ENCODE measurements at places on chromosomes 7 and 10.

GRCh38 chr7:37643876-37644275 is 39.7 kb upstream of the GPR141 start:
- H3K4me3 ChIP-seq: no peak overlapping the region
- no peaks in the 10 kb centered on the region for H3K36me3 ChIP-seq
- H3K27me3 ChIP-seq: no peaks in the 10 kb centered on the region
- DNase-seq: no peak
- no peaks in the 10 kb centered on the region for H3K4me1 ChIP-seq

- H3K27ac ChIP-seq: no peak overlapping the region
- no peaks in the 10 kb centered on the region for H3K36me3 ChIP-seq
- H3K4me3 ChIP-seq: no peak overlapping the region
- no peak for DNase-seq
- H3K4me1 ChIP-seq: no peaks in the 10 kb centered on the region
These were observed 82.8 kb upstream of the VIPR2 start for GRCh38 chr7:159227433-159227832.

GRCh38 chr10:22821501-22821900 is 106.4 kb upstream of the ARMC3 start:
- H3K27ac ChIP-seq: no peak overlapping the region
- no peak for DNase-seq
- H3K27me3 ChIP-seq: no peaks in the 10 kb centered on the region
- H3K4me1 ChIP-seq: no peaks in the 10 kb centered on the region
- H3K36me3 ChIP-seq: no peaks in the 10 kb centered on the region

DNA sequence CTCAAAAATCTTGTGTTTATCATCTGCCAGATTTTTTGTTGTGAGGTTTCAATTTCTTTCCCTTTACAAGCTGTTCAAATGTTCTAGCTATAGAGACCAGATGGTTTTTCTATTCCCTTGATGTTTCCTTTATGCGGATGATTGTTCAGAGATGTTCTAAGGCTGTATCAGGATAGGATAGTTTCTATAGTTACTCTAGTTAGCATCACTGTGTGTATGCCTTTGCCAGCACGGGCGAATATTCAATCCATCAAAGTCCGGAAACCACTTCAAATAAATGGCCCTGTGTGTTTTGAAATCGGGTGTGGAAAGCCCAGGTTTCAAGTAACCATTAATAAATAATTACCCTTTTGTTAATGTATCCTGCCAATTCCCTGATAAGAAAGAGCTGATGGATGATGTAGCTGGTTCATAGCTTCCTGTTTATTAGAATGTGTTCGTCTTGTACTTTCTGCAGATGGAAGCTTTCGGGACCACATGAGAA is 149.8 kb upstream of the PRKCQ start:
- H3K27ac ChIP-seq: no peak overlapping the region
- DNase-seq: no peak
- no peaks in the 10 kb centered on the region for H3K27me3 ChIP-seq
- no peaks in the 10 kb centered on the region for H3K4me1 ChIP-seq
- no peak overlapping the region for H3K4me3 ChIP-seq
- H3K36me3 ChIP-seq: no peaks in the 10 kb centered on the region

GRCh38 chr10:92384741-92385140 is 93.8 kb downstream of the MARCHF5 start:
- H3K4me1 ChIP-seq: no peaks in the 10 kb centered on the region
- no peak for DNase-seq
- no peak overlapping the region for H3K27ac ChIP-seq

DNA sequence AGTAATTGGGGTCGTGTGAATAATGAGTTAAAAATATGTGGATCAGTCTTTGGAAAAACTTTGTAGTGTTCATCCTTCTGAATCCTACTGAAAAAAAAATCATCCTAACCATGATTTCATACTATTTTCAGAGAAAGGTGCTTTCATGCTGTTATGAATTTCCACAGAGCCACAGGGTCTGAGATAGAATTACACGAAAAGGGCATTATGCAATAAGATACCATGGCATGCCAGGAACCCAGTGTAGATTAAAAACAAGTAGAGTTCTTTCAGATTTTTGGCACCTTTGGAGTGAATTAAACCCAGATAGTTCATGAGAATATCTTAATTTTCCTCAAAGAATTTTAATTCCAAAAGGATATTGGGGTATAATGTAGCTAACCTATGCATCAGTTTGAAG is 47.5 kb upstream of the AGMO start:
- no peak overlapping the region for H3K27ac ChIP-seq
- no peak overlapping the region for H3K4me3 ChIP-seq
- no peak for DNase-seq
- no peaks in the 10 kb centered on the region for H3K27me3 ChIP-seq

- no peaks in the 10 kb centered on the region for H3K4me1 ChIP-seq
- DNase-seq: peak; percentile 57
These were observed 147.9 kb upstream of the FRMD4A start for GRCh38 chr10:14478604-14479003.

- no peaks in the 10 kb centered on the region for H3K27me3 ChIP-seq
- H3K4me1 ChIP-seq: no peaks in the 10 kb centered on the region
- no peak overlapping the region for H3K27ac ChIP-seq
These were observed 105.8 kb downstream of the SEMA3A start for GRCh38 chr7:84088802-84089201.

DNA sequence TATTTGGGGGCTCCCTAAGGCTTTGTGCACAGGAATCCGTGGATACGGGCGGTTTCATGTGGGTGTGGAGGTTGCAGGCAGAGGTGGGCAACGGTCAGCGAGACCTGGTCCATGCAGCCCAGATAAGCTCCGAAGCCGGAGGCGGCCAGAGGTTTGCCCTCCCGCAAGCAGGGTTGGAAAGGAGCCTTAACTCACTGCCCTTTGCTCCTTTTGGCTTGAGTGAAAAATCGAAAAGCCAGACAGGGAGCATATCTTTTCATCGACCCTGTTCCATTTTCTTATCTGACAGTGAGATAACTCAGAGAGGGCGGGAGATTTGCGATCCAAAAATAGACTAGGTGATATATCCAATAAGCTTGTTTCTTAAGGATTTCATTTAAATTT is 1.5 kb downstream of the GRM3 start:
- H3K4me3 ChIP-seq: no peak overlapping the region
- H3K4me1 ChIP-seq: no peaks in the 10 kb centered on the region
- DNase-seq: no peak

DNA sequence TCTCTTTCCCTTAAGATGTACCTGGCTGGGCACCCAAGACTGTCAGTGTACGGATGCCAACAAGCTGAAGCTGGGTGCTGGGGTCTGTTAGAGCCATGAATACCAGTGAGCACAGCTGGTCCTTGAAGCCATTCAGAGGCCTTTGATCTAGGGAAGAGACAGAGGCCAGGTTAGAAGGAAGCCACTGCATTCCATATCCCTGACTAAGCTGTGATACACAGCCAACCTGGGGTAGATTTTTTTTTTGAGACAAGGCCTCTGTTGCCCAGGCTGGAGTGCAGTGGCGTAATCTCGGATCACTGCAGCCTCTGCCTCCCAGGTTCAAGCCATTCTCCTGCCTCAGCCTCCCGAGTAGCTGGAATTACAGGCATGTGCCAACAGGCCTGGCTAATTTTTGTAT is 20.8 kb downstream of the ZDHHC16 start:
- H3K27ac ChIP-seq: peak overlapping the region; percentile 55
- H3K4me1 ChIP-seq: no peaks in the 10 kb centered on the region
- no peak for DNase-seq
- no peaks in the 10 kb centered on the region for H3K27me3 ChIP-seq
- no peak overlapping the region for H3K4me3 ChIP-seq
- H3K36me3 ChIP-seq: peaks cover 7% of the 10 kb centered on the region

- no peak for DNase-seq
- no peaks in the 10 kb centered on the region for H3K27me3 ChIP-seq
- H3K4me3 ChIP-seq: no peak overlapping the region
These were observed 143.4 kb upstream of the KLF14 start for GRCh38 chr7:130877236-130877990.

- H3K27me3 ChIP-seq: no peaks in the 10 kb centered on the region
- no peak overlapping the region for H3K27ac ChIP-seq
- H3K36me3 ChIP-seq: no peaks in the 10 kb centered on the region
- H3K4me1 ChIP-seq: no peaks in the 10 kb centered on the region
These were observed 24.0 kb downstream of the OR9A2 start for GRCh38 chr7:143002898-143003297.
